Epithelial cell of umbilical artery (primary cell): ENCODE measurements at places on chromosomes 11 and 22. TPM values are rescaled to one million over a fixed set of nuclear protein-coding genes. Genes with fewer than 3 reads are reported as not detected.

LYVE1 gene
- total RNA-seq = 0.32 and 1.7 TPM in 2 replicates

TSPAN18 gene
- total RNA-seq = 2.9 and 5.9 TPM in 2 replicates

MSANTD4 gene
- 25.7 and 47.1 TPM in 2 replicates for total RNA-seq

SOX6 gene
- total RNA-seq = under 0.01 TPM in 2 replicates

MYOD1 gene
- total RNA-seq = not detected in 2 replicates

NAV2 gene
- total RNA-seq = 2.6 and 4.9 TPM in 2 replicates

MUC5B gene
- not detected in 2 replicates for total RNA-seq

SELENOM gene
- total RNA-seq = 34.0 and 54.9 TPM in 2 replicates

TRPC6 gene
- total RNA-seq = under 0.01 TPM in 1 of 2 replicates, not detected in the other

CDC42EP2 gene
- total RNA-seq = 14.7 and 20.8 TPM in 2 replicates

TSSK2 gene
- total RNA-seq = not detected in 2 replicates

TPBGL gene
- under 0.01 TPM in 1 of 2 replicates, not detected in the other for total RNA-seq

HORMAD2 gene
- total RNA-seq = not detected in 2 replicates

OR51B2 gene
- total RNA-seq = not detected in 2 replicates

OR5F1 gene
- total RNA-seq = not detected in 2 replicates

ZC3H12C gene
- total RNA-seq = 9.1 and 15.0 TPM in 2 replicates

UBQLN3 gene
- not detected in 2 replicates for total RNA-seq

SLC6A5 gene
- total RNA-seq = not detected in 2 replicates

CECR2 gene
- total RNA-seq = 1.9 and 3.3 TPM in 2 replicates

H19 gene
- total RNA-seq = 9.1 and 19.2 TPM in 2 replicates

SCUBE2 gene
- total RNA-seq = 0.15 and 0.32 TPM in 2 replicates
